Activated T-helper 1 cell treated with Interleukin-2 at 50 U/mL for 16 hours (primary cell): ENCODE measurements at places on chromosomes 3 and 15.

- DNase-seq: no peak
Measured at GRCh38 chr3:194123726-194124125, 12.2 kb upstream of the HES1 start.

DNA sequence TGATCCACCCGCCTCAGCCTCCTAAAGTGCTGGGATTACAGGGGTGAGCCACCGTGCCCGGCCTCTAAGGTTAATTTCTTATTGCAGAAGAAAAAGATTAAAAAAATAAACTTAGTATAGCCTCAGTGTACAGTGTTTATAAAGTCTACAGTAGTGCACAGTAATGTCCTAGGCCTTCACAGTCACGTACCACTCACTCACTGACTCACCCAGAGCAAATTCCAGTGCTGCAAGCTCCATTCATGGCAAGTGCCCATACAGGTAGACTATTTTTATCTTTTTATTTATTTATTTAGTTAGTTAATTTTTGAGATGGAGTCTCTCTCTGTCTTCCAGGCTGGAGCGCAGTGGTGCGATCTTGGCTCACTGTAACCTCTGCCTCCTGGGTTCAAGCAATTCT, 3.2 kb upstream of the FLNB start:
- DNase-seq: no peak

GRCh38 chr3:153043729-153044328, 118.2 kb upstream of the RAP2B start:
- DNase-seq: no peak

DNA sequence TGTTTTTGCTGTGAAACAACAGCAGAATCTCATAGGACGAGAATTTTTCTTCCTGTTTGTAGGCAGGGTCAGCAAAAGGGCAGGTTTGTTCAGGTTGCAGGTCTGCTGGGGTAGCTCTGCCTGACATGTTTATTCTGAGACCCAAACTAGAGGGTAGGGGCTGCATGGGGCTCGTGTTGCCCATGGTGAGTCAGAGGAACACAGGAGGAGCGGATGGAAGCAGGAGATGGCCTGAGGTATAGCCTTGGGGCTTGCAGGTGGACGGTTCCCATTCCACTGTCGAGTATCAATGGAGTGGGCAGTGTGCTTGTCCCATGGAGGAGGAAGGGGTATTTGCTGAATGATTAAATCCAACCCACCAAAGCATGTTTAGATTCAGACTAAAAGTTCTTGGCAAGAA, 138.9 kb downstream of the APBA2 start:
- no peak for DNase-seq

DNA sequence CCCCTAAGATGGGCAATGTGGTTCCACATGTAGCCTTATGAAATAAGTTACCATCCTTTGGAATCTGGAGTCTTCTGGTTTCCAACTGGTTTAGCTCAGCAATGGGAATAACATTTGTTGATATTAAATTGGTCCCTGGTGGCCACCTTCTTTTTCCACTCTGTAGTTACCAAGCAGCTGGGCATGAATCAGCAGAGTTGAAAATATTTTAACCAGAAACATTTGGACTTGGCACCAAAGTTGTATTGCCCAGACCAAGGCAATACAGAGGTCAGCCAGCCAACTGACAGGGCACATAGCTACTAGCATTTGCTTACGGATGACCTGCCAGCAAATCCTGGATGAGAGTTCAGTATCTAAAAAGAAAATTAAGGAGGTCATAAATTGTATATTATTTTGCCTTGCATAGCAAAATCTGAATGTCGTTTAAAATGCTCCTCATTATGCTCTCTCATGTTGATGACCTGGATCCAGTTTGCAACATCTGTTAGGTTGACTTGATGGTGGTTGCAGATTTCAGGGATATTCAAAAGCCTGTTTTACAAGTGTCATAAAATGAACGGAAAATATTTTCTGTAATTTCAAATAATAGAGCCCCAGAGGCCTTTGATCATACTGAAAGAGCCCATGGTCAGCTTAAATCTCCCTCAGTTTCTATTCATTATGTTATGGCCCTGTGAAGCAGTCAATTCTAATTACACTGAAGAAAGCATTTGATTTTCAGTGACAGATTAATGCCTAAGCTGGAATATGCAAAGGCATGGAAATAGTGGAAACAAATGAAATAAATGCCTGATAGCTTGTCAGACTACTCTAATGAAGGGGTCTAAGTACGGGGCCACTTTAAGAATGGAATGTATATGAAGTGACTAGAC, 54.6 kb downstream of the PPM1L start:
- no peak for DNase-seq

GRCh38 chr3:107997671-107998070, 93.2 kb downstream of the CD47 start:
- DNase-seq: no peak

DNA sequence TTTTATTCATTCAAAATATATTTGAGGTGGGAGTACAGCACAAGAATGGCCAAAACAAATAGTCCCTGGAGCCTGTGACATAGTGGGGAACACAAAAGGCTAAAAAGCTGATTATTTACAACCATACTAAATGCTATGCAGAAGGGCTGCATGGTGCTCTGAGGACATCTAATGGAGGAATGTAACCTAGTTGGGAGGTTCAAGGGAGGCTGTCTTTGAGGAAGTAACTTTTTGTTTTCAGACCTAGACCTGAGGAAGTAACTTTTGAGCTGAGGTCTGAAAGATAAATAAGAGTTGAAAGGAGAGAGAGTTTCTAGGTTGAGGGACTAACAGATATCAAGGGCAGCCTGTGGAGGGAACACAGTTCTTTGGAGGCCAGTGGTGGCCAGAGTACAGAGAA, 34.8 kb upstream of the RASA2 start:
- DNase-seq: peak; percentile 18

DNA sequence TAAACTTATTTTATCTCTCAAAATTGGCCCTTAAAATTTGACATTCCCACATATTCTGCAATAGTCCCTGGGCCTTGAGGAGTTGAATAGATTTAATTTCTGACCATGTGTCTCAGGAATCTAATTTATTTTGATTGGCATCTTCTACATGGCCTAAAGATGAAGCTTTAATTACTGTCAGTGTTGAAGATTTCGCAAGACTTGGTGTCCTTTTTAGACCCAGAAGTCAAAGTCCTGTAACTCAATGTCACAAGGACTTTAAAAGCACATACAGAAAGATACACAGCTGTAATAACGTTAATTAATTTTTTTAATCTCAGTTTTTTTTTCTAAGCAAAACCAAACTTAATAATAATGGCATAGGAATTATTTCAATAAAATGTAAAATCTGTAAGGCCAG, 163.9 kb downstream of the SUCNR1 start:
- no peak for DNase-seq

- no peak for DNase-seq
Measured at GRCh38 chr3:39104961-39105686, 2.3 kb downstream of the GORASP1 start.

GRCh38 chr3:7607676-7608075, 746.8 kb downstream of the GRM7 start:
- no peak for DNase-seq

DNA sequence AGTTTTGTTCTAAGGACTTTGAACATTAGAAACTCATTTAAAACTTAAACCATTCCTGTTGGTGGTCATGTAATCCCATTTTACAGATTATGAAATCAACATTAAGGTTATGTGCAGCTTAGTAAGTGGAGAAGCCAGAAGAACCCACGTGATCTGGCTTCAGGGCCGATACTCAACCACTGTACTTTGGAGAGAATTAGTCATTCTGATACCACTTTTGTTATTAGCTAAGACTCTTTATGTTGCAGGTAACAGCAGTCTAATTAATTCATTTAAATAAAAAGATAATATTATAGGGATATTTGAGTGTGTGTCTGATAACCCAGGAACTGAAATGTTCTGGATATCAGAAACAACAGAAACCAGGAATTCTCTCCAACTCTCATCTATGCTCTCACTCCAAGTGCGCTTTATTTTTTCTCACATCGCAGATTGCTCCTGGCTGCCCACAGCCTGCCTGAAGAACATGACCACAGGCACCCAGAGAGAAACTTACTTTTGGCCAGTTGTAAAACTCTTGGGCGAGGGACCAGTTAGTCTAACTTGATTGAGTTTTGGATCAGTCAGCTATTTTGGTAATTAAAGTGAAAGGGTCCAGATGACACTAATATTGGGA, 25.2 kb downstream of the UBE2E1 start:
- DNase-seq: no peak

- DNase-seq: no peak
Measured at GRCh38 chr3:47034868-47035489, 55.5 kb downstream of the NBEAL2 start.

DNA sequence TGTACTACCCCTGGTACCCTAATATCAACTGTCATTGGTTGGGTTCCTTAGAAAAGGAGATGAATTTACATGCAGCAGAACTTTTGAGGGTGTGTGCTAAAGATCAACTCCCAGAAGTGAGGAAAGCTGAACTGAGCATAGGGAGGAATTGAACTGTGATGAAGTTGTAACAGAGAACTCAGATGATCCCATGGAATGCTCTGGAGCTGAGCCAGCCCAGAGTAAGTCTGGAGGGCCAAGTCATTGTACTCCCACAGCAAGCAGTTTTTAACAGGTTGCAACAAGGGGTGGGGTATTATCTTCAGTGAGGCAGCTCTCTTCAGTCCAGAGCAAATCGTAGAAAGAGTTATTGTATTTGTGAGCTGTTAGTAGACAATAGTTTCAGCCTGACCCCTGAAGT, 572.3 kb downstream of the PYDC2 start:
- DNase-seq: no peak

DNA sequence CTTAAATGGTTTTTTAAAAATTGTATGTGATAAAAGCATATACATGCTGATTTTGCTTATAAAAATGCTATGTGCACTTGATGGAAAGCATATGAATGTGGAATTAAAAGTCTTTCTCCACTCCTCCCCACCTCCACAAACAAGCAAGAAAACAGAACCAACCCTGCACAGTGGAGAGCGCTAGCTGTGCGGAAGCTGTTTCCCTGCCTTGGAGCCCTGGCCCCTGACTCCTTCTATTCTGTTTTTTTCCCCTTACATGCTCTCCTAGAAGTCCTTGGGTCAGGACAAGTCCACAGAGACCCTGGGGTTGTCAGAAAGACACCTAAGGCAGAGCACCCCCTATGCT, 64.2 kb downstream of the BOC start:
- DNase-seq: no peak

GRCh38 chr3:196965804-196966173, 2.8 kb downstream of the PIGZ start:
- no peak for DNase-seq

- DNase-seq: peak; percentile 66
Measured at GRCh38 chr3:188154014-188154808, at the start of gene LPP. LPP (plus strand) TSS chr3:188154157; CDS start chr3:188406121, 251,964 bp downstream.

DNA sequence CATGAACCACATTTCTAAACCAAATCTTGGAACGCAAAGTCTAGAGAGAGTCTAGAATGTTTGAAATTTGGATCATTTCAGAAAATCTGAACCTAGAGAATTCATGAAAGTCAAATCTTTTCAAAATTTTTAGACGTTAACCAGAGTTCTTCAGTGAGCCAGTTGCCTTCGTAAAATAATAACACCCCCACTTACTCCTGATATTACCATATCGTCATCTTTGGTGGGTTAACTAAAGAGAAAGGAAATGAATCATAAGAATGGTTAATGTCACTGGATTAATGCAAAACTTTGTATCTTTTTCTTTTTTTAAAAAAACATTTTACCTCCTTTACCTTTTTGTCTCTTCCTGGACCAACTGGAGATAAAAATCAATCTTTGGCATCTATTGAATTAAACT, 1.2 kb upstream of the ZBED2 start:
- no peak for DNase-seq

GRCh38 chr15:77426871-77427270, 6.2 kb downstream of the HMG20A start:
- no peak for DNase-seq

- no peak for DNase-seq
Measured at GRCh38 chr3:97736928-97737327, 27.6 kb upstream of the ARL6 start.

DNA sequence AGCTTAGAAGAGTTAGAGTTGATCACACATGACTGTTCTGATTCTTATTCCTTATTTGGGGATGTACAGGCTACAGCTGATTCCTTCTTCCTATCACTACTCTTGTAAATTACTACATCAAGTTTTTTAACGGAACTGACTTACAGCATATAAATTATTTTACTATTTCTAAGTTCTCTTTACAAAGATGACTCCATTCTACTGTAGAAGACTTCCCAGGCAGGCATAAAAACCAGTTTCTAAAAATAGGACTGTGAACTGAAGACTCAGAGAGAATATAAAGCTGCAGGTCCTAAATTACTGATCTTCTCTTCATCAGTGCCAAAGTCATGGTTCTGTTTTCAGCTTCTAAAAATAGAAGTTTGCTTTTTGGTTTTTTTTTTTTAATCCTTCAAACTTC, 38.9 kb downstream of the ANO10 start:
- no peak for DNase-seq

DNA sequence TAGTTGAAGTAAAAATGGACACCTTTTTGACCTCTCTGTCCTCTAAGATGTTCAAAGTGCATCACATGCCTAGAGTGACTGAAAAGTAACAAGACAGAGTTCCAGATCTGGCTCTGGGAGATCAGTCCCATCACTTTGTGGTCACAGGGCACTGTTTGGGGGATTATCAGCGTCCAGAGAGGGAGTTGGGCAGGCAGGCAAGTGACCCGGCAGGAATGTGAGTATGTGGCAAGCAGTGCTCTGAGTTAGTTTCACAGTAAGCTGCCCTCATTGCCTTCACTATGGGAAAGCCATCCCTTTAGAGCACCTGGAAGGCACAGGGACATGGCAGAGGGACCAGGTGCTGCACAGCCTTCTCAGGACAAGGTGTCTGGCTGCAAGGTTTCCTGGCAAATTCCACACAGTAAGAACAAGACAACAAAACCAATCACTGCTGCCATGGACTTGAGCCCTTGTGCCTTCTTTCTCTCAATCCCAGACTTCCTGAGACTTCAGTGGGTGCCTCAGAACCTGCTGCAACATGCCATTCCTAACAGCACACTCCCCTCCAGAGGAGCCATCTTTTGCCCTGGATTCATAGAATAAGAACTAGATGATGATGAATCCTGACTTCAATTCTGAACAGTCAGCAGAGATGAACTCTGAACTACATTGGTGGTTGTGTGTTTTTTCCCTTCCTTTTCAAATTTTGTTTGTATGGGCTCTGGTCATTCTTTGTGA, 55.2 kb downstream of the TIPARP start:
- no peak for DNase-seq

- DNase-seq: no peak
Measured at GRCh38 chr3:173659972-173660371, 262.4 kb downstream of the NLGN1 start.

GRCh38 chr3:126980266-126980811, 2.6 kb upstream of the PLXNA1 start:
- no peak for DNase-seq

DNA sequence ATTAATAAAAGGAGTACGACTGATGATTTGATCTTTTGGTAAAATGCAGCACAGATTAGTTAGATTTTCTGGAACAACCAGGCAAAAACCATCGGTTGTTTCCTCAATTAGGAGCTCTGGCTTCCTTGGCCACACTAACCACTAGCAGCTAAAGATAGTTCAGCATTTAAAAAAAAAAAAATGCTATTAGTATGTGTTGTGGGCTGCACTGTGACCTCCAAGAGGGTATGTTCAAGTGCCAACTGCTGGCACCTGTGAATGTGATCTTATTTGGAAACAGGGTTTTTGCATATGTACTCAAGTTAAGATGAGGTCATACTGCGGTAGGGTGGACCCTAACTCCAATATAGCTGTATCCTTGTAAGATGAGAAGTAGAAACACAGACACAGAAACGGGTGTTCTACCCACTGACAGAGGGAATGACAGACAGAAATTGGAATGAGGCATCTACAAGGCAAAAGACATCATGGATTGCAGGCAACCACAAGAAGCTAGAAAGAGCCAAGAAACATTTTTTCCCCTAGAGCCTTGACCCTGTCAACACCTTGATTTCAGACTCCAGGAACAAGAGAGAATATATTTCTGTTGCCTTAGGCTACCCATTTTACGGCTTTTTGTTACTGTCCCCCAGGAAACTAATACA, 534.6 kb upstream of the ROBO2 start:
- DNase-seq: no peak
